ENCODE measurements at places on chromosomes 2 and 18.

DNA sequence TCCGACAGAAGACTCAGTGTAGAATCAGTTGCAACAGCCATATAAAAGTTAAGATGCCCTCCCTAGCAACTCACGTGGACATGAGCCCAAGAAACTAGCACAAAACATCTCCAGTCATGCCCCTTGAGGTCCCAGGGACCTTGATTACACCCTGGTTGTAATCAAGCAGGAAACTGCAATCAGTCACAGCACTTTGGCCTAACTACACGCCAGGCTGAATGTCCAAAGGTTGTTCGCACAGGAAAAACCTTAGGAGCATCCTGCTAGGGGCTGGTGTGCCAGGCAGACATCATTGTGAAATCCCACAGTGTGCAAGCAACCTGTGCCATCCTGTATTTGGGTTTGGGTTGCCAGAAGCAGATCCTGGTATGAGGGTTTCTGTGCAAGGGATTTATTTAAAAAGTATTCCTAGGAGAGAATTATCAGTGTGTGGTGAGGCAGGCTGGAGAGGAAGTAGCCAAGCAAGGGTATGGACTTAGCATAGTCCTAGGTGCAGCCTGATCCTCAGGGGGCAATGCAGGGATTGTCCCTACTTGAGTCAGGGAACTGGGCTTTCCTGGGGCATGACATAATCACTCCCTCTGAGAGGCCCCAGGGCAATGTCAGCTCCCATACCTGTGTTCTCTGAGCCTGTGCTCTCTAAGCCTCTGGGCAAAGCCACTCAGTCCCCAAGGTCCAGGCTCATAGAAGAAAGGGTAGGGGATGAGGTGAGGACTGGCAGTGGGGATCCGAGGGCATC lies 17.8 kb upstream of the SULT1C2 start:
- no peak for DNase-seq

DNA sequence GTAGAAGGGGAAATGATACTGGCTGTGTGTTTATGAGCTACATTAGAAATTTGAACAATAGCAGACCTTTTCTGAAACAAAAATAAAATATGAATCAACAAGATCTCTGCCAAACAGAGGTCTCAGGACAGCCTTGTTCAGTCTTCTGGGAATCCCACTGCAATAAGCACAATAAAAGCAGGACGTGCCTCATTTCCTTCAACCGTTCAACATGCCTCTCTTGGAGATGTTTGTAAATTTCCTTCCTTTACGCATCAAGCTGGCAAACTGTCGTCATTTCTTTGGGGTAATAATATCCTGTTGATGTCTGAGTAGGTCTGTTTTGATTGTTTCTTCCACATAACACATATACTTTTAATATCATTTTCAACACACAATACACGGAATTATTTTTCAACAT lies 77.2 kb downstream of the TCF4 start:
- no peak for DNase-seq

DNA sequence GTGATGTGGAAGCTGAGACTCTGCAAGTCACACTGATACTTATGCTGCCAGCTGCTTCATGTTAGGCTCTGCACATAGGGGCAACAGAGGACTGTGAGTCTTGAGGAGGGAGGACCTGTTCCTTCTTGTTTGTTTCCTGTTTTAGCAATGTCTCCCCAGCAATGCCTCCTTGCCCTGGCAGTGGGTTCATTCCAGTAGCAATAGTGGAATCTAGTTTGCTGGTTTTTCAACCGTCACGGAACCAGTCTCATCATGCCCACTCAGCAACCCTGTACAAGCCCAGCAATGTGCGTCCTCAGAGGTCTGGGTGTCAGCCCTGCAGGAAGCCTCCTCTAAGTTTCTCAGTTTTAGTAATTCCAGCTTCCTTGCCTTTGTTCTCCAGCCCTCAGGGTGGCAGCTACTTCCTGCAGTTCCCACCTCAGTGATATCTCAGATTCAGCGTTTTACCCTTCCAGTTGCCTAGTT lies 20.5 kb upstream of the ITGB6 start:
- no peak for DNase-seq

DNA sequence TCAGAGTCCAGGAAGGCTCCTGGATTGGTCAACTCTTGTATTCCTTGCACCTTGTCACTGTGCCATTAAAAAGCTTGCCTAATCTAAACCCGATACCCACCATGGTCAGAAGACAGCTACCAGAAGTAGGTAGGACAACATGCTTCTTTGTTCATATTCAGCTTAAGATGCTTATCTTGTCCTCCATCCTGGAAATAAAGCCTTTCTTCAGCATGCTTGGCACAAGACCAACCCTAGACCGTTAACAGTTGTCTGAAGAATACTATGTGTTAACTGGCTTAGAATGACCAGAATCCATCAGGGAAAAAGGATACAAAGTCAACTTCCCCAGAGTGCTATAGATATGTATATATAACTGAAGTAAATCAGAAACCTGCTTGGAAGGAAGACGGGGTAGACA lies 193.9 kb downstream of the ZRANB3 start:
- no peak for DNase-seq

GRCh38 chr2:139946690-139947089 lies 1166.5 kb upstream of the NXPH2 start:
- DNase-seq, result no peak

GRCh38 chr2:28751956-28752630 lies 463 bp downstream of the PPP1CB start:
- no peak for DNase-seq

GRCh38 chr2:183010112-183010511 lies 28.1 kb downstream of the NCKAP1 start:
- no peak for DNase-seq

DNA sequence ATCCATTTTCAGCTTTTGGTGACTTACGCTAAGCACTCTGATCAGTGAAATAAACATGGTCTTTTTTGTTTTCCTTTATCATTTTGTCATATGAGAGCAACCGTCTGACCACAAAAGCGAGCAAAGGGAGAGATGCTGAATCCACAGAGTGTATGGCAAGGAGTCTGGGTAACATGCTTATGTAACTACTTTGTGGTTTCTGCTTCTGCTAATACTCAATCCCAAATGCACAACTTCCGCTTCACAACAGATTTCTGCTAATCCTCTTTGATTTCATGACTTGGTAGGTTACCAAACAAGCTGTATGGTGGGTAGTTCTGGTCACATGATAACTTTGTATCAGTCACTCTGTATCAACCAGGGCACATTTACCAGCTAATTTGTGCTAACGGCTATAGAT lies 908.4 kb upstream of the CRIM1 start:
- no peak for DNase-seq

- DNase-seq, result no peak
Measured at GRCh38 chr2:24924266-24924665, 4.2 kb upstream of the ADCY3 start.

GRCh38 chr2:42060028-42060427 lies 12.2 kb downstream of the PKDCC start:
- DNase-seq, result peak; percentile 37

DNA sequence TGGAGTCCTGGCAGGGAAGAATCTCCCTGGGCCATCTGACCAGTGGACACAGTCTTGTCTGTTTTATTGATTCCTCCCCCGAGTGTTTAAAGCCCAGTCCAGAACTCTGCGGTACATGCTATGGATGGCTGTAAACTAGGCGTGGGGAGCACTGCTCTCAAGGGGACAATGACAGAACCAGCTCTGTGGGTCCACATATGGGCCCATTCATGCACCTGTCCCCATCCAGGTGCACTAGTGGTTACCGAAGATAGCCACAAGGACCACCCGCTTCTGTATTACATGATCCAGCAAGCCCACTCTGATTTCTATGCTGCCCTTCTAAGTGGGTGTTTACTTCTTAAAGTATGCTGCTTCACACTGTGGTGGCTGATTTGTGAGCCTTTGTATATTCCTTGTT lies 21.0 kb downstream of the CHST10 start:
- no peak for DNase-seq

DNA sequence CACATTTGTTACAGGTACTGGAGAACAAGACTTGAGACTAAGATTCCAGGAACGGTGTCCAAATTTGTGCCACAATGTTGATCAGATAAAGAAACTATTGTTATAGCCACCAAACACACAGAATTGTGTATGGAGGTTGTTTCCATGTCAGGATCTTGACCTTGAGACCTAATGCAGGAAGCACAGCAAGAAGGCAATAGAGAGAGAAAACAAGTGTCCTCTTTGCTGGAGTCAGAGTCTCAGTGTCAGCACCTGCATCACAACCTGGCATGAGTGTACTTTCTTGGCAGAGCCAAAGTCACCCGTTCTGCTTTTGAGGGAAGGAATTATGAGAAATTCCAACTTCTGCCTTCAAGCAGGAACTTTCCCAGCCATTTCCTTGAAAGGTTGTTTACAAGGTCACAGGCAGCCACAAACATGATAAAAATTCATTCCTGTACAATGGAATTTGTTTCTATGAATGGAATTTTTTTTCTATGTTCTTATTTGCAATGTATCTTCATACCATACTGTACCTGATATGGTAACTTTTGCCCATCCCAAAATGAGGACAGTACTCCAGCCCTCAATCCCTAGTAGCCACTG lies 118.4 kb downstream of the PKP4 start:
- DNase-seq, result no peak

GRCh38 chr2:42967959-42968674 lies 175.7 kb upstream of the HAAO start:
- DNase-seq, result no peak

DNA sequence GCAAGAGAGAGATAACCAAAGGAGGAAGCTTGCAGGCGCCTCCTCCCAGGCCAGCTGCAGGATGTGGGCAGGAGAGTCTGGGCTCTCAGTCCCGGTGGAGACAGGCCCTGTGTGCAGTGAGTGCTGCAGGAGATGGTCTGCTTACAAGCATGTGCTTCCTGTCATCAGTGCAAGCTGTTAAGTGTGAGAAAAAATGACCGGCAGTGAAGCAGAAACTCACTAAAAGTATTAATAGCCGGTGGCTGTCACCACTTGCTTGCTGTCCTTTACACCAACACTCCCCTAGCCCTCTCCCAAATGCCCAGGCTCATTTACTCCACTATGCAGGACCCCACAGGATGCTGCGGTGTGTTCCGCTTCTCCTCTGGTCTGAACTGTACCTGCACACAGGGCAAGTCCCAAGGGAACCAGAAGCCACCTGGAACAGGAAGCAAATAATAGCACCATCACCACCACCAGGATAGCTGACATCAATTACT lies 435.6 kb upstream of the HS6ST1 start:
- peak; percentile 71 for DNase-seq
